Posterior vena cava (tissue), 2 donors: ENCODE measurements at places on chromosomes 7 and 10. TPM values are rescaled to one million over a fixed set of nuclear protein-coding genes. Genes with fewer than 3 reads are reported as not detected.

The CYP17A1 gene
- total RNA-seq: 1.6 TPM

The STRIP2 gene
- total RNA-seq: 0.28 TPM

The TSPAN15 gene
- 45.6 TPM for total RNA-seq

The VSTM4 gene
- total RNA-seq: 14.9 TPM

The STEAP1B gene
- 2.5 TPM for total RNA-seq

The ASB10 gene
- not detected for total RNA-seq

The CYP26A1 gene
- not detected for total RNA-seq

The PKD2L1 gene
- not detected for total RNA-seq

The GSTO2 gene
- 0.48 TPM for total RNA-seq

The DDC gene
- total RNA-seq: not detected

The DPP6 gene
- 0.10 TPM for total RNA-seq

The GPR85 gene
- total RNA-seq: 0.24 TPM

The LIPJ gene
- total RNA-seq: 0.14 TPM

The CALCR gene
- not detected for total RNA-seq

The NODAL gene
- not detected for total RNA-seq

The GLI3 gene
- total RNA-seq: 24.8 TPM
